ENCODE measurements at places on chromosomes 1 and 21. TPM values are rescaled to one million over a fixed set of nuclear protein-coding genes. Genes with fewer than 3 reads are reported as not detected.

The LINGO4 gene
- total RNA-seq = 0.77 TPM

The ALPL gene
- 10.2 TPM for total RNA-seq

The ANKRD34A gene
- 0.66 TPM for total RNA-seq

The CDA gene
- total RNA-seq = 2.0 TPM

The ACTA1 gene
- 7,565 TPM for total RNA-seq

The RXFP4 gene
- total RNA-seq = not detected

The FAM72B gene
- total RNA-seq = not detected

The ST6GALNAC3 gene
- 4.5 TPM for total RNA-seq

The OPTC gene
- not detected for total RNA-seq

GRCh38 chr1:54798769-54799641, 2.1 kb downstream of the TTC22 start:
- no peak for DNase-seq

GRCh38 chr1:178371933-178372388, 124.8 kb downstream of the CLEC20A start:
- no peak for DNase-seq

GRCh38 chr21:41233916-41234315, 66.0 kb downstream of the BACE2 start:
- DNase-seq = no peak

DNA sequence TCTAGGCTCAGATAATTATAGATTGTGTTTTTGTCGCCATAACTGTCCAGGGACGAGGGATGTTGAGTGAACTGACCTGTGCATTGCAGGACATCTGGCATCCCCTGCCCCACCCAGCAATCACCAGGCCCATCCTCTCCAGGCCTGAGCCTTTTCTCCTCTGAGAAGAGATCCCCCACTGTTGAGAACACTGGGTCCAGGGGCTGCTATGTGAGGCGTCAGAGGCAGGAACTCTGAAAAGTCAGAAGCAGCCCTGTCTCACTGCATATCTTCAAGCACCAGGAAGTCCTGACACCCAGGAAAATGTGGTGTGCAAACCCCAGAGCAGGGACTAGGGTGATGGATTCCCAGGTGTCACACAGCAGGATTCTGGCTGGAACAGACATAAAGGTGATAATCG, 17.1 kb upstream of the ACBD3 start:
- no peak for DNase-seq

GRCh38 chr1:183842795-183843144, 37.9 kb downstream of the RGL1 start:
- DNase-seq = no peak

DNA sequence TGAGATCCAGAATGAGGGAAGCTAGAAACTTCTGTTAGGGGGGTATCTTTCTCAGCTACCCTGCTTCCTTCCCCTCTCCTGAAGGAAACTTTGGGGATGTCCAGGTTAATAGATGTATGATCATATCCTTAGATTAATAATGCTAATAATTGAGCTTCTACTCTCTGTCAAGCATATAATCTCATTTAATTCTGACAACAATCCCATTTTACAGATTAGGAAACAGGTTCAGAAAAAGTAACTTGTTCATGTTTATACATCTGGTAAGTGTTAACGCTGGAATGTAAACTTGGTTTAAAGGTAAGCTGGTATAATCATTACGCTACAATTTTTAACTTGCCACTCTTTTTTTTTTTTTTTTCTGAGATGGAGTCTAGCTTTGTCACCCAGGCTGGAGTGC, 1.7 kb upstream of the TMEM269 start:
- no peak for DNase-seq

DNA sequence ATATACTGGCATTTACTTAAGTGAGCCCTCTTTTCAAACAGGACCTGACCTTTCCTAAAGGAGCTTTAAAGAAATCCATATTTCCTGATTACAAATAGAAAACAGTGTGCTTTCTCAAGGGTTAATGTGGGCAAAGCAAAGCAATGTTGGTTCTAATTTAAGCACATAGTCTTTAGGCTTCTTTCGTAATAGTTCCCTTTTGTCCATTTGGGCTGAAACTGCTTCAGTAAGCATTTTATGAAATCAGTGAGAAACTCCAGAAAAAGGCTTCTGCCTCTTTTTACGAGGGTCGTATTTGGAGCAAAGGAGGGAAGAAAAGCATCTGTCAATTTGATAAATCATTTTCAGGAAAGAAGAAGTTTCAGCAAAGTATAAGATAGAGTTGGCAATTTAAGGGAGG, 331.2 kb downstream of the KIF26B start:
- DNase-seq = no peak

- no peak for DNase-seq
Measured at GRCh38 chr1:90340606-90341005, 345.7 kb downstream of the ZNF326 start.

- no peak for DNase-seq
Measured at GRCh38 chr1:119409731-119410130, 5.2 kb upstream of the HSD3B2 start.

DNA sequence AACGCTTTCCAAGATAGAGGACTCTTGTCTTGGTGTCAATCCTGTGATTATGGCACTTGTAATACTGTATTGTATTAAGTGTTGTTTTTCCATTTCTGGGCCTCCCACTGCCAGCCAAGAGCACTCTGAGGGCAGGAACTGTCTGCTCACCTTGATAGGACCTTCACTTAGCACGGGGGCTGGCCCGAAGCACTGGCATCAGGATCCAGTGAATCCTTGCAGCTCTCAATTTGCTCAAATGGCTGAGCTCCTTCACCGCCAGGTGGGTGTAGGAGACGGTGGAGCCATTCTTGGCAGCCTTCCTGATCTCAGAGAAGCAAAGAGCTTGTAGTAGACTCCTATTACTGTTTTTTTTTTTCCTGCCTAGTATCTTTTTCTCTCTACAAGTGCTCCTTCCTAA, 17.7 kb downstream of the MECR start:
- no peak for DNase-seq

DNA sequence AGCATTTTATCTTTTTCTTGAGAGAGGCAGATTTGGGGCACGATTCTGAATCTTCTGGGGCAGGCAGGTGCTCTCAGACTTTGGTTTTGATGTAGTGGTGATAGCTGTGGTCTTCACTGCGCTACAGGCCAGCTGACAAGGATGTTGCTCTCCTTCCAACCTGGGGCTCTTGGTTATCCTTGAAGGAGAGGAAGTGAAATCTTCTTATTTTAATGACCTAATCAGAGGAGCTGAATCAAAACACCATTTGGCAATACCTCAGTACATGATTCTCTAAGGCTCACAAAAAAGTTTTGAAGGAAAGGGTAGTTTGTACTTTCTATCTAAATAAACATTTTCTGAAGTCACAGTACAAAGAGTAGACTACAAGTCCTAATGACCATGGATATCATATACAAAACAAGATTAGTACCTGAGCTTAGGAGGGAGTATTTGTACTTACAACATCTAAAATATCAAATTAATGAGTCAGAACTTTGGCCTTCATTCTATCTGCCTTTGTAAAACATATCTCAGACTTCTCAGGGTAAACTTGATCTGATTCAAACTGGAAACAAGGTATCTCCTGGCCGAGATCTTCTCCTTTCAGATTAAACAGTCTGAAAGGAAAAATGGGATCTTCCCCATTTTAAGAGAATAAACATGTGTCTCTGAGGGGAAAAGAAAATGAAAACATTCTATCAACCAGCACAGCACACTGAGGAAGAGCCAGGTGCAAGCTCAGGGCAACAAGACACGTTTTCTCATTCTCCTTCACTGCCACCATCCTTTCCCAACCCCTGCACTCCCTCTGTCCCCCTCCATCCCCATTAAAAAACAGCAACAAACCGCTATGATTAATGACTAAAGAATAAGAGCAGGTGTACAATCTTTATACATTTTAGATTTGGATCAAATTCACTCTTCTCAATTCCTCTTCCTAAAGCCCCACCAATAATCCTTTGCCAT, 69.2 kb downstream of the SH3GLB1 start:
- no peak for DNase-seq

DNA sequence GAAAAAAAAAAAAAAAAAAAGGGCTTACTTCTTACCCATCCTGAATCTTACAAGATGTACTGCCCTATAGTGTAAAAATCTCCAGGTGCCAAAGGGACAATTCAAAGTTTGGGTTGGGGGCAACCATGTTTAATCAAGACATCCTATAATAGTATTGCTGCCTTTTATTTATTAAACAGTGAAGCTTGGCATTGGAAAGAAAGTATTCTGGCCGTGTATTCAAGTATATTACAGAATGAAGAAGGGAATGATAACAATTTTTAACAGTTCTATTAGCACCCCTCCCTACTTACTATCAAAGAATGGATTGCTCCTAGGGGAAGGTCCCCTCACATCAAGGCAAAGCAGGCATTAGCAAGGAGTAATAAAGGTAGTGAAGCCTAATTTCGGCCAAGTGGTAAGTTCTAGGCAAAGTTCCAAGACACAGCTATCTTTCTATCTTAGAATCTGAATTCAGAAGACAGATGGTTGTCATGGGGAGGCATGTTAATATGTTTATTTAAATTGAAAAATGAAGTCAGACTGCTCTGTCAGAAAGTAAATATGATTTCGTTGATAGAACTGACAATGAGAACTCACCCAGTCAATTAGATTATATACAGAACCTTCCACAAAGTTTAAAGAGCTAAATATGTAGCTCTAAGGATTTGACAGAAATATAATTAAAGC, 24.6 kb downstream of the ST7L start:
- no peak for DNase-seq

DNA sequence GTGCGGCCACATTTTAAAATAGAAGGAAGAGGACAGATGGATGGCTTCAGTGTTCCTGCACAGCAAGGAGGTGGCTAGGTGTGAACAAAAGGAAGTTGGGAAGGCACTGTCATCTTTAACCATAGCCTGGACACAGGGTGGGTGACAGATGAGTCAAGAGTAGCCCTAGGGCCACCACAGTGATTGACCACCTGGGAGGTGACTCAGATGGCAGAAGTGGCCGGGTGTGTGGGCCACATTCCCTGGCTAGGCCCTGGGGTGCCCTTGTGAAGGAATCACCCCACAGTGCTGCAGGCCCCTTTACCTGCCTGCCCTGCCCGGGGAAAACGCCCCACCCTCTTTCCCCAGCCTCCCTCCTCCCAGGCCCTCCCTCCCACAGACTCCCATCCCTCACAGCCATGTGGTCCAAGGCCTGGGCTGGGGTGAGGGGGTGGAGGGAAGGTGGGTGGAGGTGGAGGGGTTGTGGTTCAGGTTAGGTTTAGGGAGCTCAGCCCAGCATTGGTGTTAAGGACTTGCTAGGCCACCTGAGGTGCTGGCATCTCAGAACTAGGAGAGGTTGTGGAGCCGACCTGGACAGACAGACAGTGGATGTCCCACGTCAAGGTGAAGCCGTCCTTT, 59.1 kb downstream of the SPSB1 start:
- DNase-seq = no peak

DNA sequence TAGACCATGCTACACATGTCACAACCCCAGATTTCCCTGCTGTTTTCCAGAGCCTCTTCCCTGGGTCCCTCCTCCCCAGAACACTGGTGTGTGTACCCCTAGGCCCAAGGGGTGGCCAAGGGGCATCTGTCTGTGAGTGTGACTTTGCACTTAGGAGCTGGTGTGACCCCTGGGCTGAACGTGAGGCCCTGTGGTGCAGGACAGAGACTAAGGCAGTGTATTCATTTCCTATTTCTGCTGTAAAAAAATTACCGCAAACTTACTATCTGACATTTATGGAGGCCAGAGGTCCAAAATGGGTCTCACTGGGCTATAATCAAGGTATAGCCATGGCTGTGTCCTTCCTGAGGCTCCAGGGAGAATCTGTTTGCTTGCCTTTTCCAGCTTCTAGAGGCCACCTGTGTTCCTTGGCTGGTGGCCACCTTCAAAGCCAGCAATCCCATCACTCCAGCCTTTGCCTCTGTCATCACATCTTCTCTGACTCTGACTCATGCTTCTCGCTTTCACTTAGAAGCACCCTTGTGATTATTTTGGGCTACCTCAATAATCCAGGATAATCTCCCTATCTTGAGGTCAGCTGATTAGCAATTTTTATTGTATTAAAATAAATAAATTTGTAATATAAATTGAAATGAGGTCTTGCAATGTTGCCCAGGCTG, 24.0 kb upstream of the ELOA start:
- no peak for DNase-seq

DNA sequence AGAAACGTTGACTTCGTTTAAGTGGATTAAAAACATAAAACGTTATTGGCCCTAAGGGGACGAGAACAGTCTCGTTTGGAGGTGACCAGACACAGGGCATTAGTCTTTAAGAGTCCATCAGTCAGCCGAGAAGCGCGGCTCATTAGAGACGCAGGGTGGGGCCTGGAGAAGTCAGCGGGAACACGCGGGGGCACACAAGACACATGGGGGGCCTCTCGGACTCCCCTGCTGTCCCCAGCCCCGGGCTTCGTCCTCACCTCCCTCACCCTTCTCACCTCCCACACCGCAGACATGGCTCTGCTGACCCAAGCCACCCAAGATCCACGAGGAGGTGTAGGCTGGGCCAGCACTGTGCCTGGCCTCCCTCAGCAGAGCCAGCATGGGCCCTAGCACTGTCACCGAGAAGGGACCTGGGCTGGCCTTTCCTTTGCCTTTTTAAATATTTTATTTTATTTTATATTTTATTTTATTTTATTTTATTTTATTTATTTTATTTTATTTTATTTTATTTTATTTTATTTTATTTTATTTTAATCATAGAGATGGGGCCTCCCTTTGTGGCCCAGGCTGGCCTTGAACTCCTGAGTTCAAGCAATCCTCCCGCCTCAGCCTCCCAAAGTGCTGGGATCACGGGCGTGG, 48.9 kb downstream of the MORN1 start:
- DNase-seq = no peak

DNA sequence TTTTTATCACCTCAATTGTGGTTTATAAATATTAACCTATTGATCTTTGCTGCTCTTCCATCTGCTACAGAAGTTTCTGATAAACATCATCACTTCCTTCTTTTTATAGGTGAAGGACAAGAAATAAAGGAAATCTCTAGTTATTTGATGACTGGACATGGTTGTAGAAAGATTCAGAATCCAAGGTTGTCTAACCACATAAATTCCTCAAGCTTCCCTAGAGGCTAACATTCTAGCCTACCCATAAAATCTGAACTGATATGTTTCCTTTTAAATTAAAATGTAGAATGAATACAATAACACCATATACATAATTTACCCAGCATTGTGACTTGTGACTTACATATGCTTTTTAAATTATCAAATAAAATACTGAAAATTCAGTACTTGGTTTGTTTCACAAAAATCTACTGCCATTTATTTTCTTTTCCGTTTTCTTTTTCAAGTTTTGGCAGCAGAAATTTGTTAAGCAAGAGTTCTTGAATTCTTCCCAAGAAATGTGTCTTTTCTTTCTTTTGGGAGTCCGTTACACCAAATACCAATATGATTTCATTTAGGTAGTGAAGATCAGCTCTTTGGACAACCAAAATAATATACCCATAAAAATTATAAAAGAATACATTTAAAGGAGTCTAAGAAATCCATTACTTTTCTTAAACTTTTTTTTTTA, 513.2 kb upstream of the ADGRL2 start:
- DNase-seq = no peak

GRCh38 chr1:94973309-94973922, 46.5 kb upstream of the CNN3 start:
- DNase-seq = no peak
